ENCODE measurements at places on chromosomes 1 and 21.

DNA sequence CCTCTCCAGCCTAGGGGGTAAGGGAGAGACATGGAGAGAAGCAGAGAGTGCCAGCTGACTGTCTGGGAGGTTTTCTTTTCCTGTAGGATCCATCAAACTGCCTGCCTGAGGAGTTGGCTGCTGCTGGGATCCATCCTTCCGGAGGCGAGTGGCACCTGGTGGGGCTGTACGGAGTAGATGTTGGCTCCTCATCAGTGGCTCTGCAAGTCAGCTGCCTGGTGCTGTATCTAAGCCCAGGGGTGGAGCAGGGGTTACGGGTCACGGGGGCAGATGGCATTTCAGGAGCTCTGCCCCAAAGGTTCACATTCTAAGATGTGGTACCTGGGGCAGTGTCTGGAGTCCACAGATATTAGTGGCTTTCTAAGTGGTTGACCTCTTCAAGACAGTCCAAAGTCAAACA, 128.0 kb downstream of the ACTL8 start:
- no peak for DNase-seq

GRCh38 chr1:19206947-19207346, 3.1 kb downstream of the UBR4 start:
- no peak for DNase-seq

DNA sequence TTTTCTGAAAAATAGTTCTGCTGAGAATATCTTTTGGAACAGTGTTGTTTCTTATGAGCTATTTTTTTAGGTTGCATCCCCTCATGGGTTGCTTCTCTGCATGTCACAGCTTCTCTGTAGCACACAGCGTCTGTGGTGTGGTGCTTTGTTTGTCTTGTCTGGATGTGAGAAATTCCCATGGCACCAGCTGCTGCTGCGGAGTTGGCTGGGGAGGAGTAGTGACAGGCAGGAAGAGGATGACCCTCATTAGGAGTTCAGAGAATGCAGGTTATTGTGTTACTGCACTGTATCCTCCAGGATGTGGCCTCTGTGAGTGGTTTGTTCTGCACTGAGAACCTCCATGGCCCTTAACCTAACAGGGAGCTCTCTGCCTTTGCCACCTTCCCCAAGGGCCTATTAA, 64.8 kb downstream of the TSEN15 start:
- DNase-seq = no peak

GRCh38 chr1:229759037-229759435, 133.0 kb downstream of the URB2 start:
- DNase-seq = no peak

GRCh38 chr1:56188221-56188620, 391.1 kb downstream of the PLPP3 start:
- no peak for DNase-seq

GRCh38 chr1:66728021-66728420, 24.2 kb upstream of the DYNLT5 start:
- peak; percentile 47 for DNase-seq

DNA sequence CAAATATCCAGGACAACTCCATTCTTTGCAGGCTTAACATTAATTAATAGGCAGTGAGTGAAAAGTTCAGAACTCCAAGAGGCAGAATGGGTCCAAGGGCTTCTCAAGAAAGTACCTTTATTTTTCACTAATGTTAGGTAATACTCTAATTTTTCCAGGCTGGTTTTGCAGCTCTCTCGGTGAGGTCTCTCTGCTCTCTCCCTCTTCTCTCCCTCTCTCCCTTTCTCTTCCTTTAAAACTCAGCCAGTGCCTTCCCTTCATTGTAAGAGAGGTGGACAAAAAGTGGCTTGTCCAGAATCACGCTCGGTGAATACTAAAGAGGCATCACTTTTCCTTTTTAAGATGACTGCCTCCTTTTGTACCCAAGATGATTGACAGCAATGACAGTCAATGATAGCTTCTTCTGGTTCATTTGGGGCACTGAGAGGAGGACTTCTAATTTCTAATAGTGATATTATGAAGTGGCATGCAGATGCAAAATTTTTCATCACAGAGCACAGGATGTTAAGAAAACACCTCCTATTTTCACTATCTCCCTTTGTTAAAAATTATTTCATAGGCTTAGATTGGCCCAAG, 1.3 kb upstream of the CHI3L1 start:
- DNase-seq = no peak

DNA sequence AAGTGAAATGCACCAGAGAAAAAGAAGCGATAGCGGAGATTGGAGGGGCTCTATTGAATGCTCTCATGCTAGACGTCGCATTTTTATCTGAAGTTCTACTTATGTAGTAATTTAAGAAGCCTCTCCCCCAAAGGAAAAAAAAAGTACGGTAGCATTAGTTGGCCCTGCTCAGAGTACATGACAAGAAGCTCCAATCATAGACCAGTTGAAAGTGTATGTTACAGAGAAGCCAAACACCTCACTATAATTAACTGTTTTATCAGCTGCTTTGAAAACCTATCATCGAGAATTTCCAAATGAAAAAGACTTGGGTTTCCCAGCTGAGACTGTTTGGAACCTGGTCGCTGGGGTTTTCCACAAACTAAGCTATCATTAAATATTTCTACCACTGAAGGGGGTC, 19.6 kb upstream of the OVAAL start:
- no peak for DNase-seq

DNA sequence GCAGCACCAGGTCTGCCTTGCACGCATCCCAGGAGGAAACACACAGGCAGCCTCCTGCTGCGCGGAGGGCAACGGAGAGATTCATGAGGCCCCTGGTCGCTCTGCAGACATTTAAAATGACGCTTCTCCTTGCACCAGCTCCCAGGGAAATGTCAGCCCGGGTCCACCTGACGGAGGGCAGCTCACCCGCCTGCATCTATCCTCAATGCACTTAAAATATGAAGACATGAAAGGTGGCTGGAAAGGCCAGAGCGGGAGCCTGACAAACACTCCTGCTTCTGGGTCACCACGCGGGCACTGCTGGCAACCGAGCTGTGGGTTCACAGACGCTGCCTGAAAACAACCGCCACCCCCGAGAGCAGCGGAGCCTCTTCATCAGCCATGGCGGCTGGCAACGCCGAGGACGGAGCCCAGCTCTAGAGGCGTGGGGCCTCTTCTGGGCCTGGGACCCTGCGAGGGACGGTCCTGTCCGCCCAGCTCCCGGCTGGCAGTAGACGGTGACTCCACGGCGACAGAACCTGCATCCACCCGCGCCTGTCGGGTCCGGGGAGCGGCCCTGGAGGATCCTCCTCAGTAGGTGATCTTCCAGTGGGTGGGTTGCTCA, 22.7 kb downstream of the POFUT2 start:
- no peak for DNase-seq

DNA sequence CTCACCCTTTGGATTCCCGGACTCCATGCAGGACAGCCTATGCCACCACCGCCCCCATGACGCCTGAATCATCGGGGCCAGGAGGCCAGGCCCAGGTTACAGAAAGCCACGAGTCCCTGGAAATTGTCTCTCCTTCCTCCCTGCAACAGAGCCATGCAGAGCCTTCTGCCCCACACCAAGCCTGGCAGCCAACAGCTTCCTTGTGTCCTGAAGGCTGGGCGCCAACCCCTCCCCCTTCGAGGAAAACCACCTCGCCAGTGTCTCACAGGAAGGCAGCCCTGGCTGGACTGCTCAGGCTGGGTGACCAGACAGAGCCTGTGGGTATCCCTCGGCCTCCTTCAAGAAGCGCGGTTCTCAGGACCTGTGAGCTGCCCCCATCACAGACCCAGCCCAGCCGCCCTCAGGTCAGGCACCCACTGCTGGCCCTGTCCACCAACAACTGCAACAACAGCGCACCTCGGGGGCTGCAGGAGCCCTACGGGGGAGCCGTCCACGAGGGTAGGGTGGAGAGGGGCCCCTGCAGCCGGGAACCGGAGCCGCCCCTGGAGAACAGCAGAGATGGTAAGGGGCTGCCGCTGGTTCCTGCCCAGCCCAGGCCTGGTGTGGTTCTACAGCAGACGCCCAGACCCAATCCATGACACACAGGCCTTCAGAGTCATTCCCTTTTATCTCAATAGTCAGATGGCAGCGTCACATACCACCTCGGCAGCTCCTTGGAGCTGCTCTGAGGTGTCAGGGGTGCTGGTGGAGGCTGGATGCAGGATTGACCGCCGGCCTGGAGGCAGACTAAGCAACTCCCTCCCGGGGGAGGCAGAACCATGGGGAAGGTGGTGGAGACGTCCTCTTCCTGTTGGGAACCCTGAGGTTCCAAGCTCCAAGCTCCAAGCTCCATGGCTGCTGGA, 23.7 kb downstream of the KIAA1614 start:
- no peak for DNase-seq
